Thymus (tissue), 14 donors: ENCODE measurements at places on chromosomes 7 and 10. TPM values are rescaled to one million over a fixed set of nuclear protein-coding genes. Genes with fewer than 3 reads are reported as not detected.

Gene CTTNBP2
- 0.82 TPM for polyA plus RNA-seq

Gene AOAH
- polyA plus RNA-seq = 47.1 TPM

Gene TLX1
- 0.27 TPM for polyA plus RNA-seq

Gene CDK14
- 7.6 TPM for polyA plus RNA-seq

Gene CH25H
- 23.8 TPM for polyA plus RNA-seq

Gene GPR26
- polyA plus RNA-seq = 0.02 TPM

Gene GIMAP4
- 40.9 TPM for polyA plus RNA-seq

Gene ARHGAP22
- 5.5 TPM for polyA plus RNA-seq

Gene ELFN1
- 0.91 TPM for polyA plus RNA-seq

Gene SLC12A9
- polyA plus RNA-seq = 48.0 TPM

Gene ASB10
- polyA plus RNA-seq = 0.05 TPM

Gene TMEM229A
- 0.02 TPM for polyA plus RNA-seq

GRCh38 chr7:821688-822087 is 10.6 kb upstream of the SUN1 start:
- no peak for DNase-seq

DNA sequence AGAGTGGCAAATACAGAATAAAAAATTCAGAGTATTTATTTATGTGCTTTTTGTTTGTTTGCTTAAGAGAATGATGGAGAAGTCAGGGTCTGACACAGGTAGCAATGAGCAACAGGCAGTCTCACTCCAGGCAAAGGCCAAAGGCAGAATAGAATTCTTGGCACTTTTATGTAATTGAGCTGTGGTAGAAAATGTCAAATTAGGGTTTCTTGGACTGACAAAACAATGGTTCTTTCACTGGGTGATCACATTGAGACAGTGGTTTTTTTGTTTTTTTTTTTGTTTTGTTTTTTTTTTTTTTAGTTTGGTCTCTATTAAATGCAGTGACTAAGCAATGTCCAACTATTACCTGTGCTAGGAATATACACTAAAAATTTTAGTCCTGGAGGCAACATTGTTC is 27.4 kb downstream of the POM121L12 start:
- DNase-seq = no peak

DNA sequence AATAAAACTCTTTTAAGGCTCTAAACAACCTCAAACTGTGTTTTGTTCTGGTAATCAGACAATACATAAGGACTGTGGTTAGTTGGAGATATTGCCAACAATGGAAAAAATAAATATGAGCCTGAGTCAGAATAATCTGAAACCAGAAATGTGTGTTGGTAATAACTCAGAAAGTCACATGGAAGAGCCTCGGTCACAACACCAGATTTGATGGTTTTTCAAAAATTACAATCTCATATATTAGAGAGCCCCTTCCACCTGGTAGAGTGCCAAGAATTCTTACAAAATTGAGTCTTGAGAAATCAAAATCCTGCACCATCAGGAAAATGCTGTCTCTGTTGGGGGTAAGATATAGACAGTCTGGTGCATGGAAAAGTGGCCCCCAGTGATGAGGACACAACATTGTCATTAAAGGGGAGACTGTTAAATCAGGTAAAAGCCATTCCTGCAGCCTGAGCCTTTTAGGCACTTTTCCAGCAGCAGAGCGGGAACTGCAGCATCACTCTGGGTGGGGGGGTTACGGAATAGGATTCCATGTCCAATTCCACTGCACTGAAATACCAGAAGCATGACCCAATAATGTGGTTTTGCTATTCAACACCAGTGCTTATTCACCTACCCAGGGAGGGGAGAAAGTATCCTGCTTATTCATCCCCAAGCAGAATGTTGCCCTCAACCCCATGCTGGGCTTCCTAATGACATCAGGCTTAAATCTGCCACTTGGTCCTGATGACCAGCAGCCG is 9.5 kb upstream of the ADAM12 start:
- DNase-seq = no peak

DNA sequence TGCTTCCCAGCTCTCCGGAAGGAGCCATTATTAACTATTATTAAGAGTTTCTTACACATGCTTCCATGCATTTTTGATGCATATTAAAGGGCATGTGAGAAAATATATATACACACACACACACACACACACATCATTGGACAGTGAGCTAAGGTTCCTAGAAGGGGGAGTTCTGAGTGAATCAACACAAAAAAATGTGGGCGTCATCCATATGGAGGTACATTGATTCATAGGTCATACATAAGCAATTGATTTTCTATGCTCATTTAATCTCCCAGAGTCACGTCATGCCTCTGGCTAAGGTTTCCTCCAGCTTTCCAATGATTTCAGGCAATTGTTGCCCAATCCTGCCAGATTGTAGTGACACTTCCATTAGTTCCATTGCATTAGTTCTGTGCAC is 269.4 kb downstream of the DNAJB9 start:
- DNase-seq = no peak

- no peak for DNase-seq
Measured at GRCh38 chr7:151796091-151796870, 80.6 kb downstream of the PRKAG2 start.

DNA sequence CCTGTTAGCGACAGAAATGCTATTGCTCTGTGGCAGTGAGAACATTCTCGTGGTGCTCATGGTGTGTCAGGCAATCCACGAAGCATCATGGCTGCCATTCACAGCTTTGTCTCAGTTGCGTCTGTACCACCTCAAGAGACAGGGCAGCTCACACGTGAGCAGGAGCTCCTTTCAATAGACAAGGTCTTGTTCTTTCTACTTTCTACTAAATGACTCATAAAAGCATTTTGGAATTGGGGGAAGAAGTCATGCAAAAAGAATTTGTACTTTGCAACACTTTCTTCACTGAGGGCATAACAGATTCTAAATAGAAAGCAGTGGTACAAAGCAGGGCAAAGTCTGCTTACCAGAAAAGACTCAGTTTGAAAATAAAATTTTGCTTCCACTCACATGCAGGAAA is 638.5 kb downstream of the PHTF2 start:
- no peak for DNase-seq

- no peak for DNase-seq
Measured at GRCh38 chr7:106773228-106773627, 91.9 kb upstream of the PIK3CG start.

DNA sequence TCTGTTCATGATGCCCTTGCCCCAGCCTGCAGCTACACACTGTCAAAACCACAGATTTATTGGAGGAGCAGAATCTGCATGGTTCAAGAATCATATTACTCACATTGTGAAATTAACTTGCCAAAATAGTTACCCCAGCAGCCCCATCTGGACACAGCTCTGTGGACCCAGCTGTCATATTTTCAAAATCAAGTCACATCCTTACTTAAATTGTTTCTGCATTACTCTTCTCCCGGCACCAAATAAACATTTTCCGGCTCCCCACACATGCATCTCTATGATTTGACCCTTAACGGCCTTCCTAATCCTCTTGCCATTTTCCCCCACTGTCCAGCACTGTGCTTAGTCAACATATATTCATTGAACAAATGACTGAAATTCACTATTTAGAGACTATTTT is 43.8 kb upstream of the GPR26 start:
- DNase-seq = no peak

DNA sequence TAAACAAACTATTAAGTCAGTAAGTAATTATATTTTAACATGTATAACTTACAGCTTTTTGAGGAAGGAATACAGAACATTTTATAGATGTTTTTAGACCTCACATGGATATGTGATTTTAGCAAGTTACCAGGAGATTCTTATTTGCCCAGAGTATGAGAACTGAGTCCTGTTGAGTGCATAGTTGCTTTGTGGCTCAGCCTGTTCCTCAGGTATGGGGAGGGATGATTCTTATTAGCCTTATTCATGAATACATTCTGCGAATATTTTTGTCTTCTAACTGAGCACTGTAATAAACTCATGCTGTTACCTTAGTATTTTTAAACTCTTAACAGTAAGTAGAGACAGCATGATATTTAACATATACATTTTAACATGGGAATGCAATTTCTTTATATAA is 17.9 kb downstream of the BTAF1 start:
- DNase-seq = no peak

- DNase-seq = no peak
Measured at GRCh38 chr7:99029466-99030435, 114.2 kb downstream of the SMURF1 start.

DNA sequence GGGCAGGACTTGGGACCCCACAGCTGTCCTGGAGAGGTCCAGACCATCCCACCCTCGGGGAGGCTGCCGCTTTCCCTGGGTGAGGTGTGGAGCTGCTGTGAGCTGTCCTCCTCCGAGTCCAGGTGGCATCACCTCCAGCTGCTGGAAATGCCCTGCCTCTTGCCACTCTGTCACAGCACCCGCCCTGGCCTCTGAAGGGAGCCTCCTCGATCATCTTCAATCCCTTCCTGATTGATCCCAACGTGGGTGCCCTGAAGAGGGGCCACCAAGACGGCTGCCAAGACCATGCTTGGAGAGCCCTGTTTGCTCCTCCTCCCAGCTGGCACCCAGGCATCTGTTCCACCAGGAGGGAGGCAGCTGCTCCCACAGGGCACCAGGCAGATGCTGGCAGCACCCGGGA is 4.6 kb downstream of the C10orf105 start:
- DNase-seq = no peak

- DNase-seq = no peak
Measured at GRCh38 chr10:44294726-44295412, 90.0 kb downstream of the CXCL12 start.

DNA sequence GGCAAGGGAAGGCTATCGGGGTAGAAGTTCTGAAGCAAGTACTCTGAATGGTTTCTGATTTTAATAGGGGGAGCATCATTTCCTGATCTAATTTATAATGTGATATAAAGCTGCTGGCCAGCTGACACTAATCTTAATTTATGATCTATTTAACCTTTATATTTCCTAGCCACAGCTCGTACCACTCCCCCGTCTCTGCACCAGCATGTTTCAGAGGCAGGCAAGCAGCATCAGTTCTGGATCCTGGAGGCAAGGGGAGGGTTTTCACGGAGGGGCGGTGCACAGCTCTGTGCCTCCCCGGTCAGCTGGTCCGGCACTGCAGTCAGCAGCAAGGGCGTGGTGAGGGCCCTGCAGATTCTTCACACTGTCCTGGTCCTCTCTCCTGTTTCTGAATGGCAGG is 30.0 kb downstream of the MGMT start:
- no peak for DNase-seq

GRCh38 chr7:56092789-56093531 is at the start of gene PHKG1:
Gene PHKG1, minus strand, starts transcription at chr7:56092952. Its CDS starts 4,011 bp downstream, at chr7:56088941.
- DNase-seq = no peak

DNA sequence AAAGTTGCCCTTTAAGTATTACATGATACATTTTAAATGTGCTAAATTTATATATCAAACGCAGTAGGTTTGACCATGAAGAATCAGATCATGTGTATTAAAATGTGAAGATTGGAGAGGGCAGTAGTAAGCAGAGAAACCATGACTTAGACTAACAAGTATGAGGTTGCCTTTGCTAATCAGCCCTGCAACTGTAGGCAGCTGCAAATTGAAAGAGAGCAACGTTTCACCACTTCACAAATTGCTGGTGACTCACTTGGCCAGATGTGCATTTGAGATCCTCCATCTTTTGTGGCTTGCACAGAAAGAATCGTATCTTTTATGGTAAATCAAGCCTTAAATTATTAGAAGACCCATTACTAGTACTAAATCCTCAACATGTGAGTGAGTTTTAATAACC is 10.1 kb upstream of the SEMA3A start:
- DNase-seq = no peak

- no peak for DNase-seq
Measured at GRCh38 chr7:51356849-51357516, 40.4 kb upstream of the COBL start.

- no peak for DNase-seq
Measured at GRCh38 chr10:95169522-95169921, 24.5 kb upstream of the ACSM6 start.

GRCh38 chr10:125008689-125009638 is 67.0 kb downstream of the ZRANB1 start:
- no peak for DNase-seq

- no peak for DNase-seq
Measured at GRCh38 chr10:70737250-70737649, 47.9 kb downstream of the TBATA start.

DNA sequence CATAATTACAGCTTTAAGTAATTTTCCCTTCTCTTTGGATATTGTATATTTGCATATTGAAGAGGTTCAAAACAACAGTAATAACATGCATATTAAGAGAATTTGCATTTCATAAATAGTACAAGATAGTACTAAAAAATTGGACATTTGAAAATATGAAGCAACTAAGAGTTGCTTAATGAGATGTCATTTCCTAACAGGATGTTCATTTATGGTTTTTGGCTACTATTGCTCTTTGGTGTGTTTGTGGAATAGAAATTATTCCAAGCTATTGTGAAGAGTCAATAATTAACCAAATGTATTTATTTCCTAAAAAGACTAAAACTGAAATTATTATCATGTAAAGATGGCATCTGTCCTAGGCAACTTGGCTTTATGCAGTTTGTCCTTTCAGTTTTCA is 4.1 kb upstream of the SGCE start:
- DNase-seq = no peak

- DNase-seq = no peak
Measured at GRCh38 chr10:123997013-123997412, 96.4 kb downstream of the CHST15 start.

- DNase-seq = no peak
Measured at GRCh38 chr7:54967377-54967776, 51.4 kb upstream of the EGFR start.

DNA sequence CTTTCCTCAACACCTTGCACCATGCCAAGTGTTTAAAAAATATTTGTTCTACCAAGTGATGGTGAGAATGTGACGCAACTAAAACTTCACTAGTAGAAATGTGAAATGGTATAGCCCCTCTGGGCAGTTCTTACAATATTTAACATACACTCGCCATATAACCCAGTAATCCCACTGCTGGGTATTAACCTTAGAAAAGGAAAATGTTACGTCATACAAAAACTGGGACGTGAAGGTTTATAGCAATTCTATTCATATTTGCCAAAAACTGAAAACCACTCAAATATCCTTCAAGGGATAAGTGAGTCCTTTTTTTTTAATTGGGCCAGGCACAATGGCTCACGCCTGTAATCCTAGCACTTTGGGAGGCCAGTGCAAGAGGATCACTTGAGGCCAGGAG is 279.3 kb downstream of the SKIDA1 start:
- DNase-seq = no peak

- DNase-seq = peak; percentile 42
Measured at GRCh38 chr10:98045785-98046389, 15.5 kb upstream of the CRTAC1 start.

DNA sequence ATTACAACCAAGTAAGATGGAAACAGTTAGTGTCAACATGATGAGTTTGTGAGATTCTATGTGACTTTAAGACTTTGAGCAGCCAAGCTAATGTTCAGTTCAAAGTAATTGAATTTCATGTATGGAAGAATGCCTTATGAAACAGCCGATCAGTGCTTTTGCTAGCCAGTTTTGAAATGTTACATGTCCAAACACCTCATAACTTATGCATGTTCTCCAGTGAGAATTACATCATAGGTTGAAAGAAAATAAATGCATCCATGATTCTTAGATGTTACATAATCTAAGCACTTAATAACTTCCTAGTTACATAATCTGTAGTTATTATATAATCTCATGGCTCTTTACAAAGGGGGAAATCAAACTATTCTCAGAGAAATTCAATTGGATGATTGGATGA is 211.3 kb downstream of the BICC1 start:
- DNase-seq = no peak

GRCh38 chr10:24303522-24304310 is 94.8 kb downstream of the KIAA1217 start:
- no peak for DNase-seq

- DNase-seq = no peak
Measured at GRCh38 chr10:77602231-77602912, 35.2 kb downstream of the KCNMA1 start.
